ENCODE measurements at places on chromosomes 13 and 19.

DNA sequence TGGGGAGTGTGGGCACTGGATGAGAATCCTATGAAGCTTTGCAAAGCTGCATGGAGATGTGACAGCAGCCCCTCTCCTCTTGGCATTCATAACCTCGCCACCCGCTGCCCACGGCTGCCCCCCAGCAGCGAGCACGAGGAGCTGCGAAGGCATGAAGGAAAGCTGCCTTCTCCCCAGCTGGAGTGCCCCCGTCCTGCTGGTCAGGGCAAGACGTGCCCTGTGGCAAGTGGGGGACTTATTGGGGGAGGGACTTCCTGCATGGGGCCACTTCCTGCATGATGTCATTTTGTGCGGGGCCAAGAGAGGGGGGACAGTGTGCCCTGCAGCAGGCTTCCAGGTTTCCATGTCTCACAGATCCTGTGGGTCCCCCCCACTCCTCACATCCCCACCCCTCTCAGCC lies 85.9 kb downstream of the TSHZ3 start:
- no peak for DNase-seq

- DNase-seq = peak; percentile 60
Measured at GRCh38 chr13:110138010-110138699, 168.8 kb downstream of the COL4A1 start.

GRCh38 chr13:46296115-46296822 lies 84.5 kb downstream of the LRRC63 start:
- no peak for DNase-seq

DNA sequence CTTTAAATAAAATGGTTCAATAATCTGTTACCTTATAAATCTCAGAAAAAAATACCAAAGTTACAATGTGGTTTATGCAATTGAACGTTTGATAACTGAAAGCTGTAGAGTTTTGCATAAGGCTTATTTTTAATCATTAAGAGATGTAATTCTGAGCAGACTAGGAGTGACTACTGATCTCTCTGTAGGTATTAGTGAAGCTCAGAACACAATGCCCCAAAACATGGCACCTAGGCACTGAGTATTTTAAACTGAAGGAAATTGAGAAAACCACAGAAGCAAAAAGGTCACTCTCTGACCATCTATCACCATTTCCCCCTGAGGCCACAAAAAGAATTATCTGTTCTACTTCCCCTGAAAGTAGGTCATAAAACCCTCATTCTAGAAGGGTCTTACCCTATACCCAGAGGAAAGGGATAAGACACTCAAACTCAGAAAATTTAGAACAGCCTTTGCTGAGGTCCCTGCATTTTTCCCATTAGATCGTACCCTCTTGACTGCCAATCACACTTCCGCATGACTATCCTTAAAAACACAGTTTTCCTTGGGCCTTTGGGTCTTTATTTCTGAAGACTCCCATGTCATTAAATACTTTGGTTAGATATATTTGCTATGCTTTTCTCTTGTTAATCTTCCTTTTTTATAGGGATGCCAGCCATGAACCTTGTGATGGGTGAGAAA lies 158.1 kb downstream of the PCDH9 start:
- DNase-seq = no peak

Measured in stimulated activated naive CD4-positive, alpha-beta T cell treated with Interleukin-2 at 50 U/mL for 16 hours (primary cell).